ENCODE measurements at places on chromosomes 1 and 21. TPM values are rescaled to one million over a fixed set of nuclear protein-coding genes. Genes with fewer than 3 reads are reported as not detected.

CLIC6 gene
- 6.2 TPM for total RNA-seq

CRB1 gene
- total RNA-seq = 0.98 TPM

EBNA1BP2 gene
- total RNA-seq = 72.8 TPM

ANKRD65 gene
- 21.3 TPM for total RNA-seq

GNG12 gene
- 18.9 TPM for total RNA-seq
